ENCODE measurements at places on chromosomes 6 and 20. TPM values are rescaled to one million over a fixed set of nuclear protein-coding genes. Genes with fewer than 3 reads are reported as not detected.

The COL11A2 gene
- 0.18 TPM for polyA plus RNA-seq

The ROMO1 gene
- polyA plus RNA-seq = 195 TPM

The PRDM13 gene
- not detected for polyA plus RNA-seq

The PLEKHG1 gene
- 3.1 TPM for polyA plus RNA-seq

The FKBP1A gene
- polyA plus RNA-seq = 1,168 TPM

DNA sequence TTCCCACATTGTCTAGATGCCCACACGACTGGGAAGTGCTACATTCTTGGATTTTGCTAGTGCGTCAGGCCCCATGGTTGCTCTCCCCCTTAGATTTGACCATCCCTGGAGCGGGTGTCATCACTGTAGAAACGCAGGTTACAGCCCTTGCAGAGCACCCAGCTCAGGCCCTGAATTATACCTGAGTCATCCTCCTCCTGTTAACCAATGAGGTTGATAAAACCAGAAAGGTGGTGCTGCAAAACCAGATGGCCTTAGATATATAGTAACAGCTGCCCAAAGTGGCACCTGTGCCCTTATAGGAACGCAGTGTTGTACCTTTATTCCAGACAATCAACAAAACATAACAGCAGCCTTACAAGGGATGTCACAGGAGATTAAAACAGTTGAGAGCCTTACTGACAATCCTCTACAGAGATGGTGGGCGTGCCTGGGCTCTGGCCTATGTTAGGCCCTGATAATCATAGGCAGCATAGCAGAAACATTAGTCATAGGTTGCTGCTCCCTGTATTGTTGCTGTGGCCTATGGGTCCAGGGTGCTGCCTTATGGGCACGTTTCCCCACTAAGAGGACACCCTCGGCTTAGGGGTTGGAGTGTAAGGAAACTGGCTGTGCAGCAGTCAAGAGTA is 33.6 kb upstream of the HSF2 start:
- no peak for DNase-seq
- H3K27me3 ChIP-seq = no peaks in the 10 kb centered on the region
- no peak overlapping the region for H3K27ac ChIP-seq
- H3K4me1 ChIP-seq = no peaks in the 10 kb centered on the region
- no peak overlapping the region for H3K4me3 ChIP-seq

DNA sequence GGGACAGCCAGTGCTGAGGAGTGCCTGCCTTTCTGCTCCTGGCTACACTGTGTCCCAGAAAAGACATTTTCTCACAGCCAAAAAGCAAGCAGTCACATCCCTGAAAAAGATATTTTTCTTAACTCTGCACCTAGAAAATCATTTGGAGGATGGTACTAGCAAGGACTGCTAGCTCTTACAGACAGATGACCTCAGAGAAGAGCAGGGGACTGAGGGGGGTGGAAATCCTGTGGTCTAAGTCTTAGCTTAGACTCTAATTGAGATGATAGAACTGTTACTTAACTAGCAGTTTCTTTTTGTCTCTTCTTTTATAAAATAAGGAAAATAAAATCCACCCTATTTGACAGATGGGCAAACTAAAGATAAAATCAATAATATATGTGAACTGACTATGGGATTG is 152.8 kb downstream of the TMEM200A start:
- H3K27me3 ChIP-seq = no peaks in the 10 kb centered on the region
- peaks cover 25% of the 10 kb centered on the region for H3K4me1 ChIP-seq
- peak overlapping the region; percentile 85 for H3K27ac ChIP-seq

- H3K4me3 ChIP-seq = no peak overlapping the region
- no peaks in the 10 kb centered on the region for H3K4me1 ChIP-seq
- H3K36me3 ChIP-seq = no peaks in the 10 kb centered on the region
- H3K27ac ChIP-seq = no peak overlapping the region
- H3K27me3 ChIP-seq = no peaks in the 10 kb centered on the region
Measured at GRCh38 chr6:123022975-123023374, 26.9 kb downstream of the CLVS2 start.

DNA sequence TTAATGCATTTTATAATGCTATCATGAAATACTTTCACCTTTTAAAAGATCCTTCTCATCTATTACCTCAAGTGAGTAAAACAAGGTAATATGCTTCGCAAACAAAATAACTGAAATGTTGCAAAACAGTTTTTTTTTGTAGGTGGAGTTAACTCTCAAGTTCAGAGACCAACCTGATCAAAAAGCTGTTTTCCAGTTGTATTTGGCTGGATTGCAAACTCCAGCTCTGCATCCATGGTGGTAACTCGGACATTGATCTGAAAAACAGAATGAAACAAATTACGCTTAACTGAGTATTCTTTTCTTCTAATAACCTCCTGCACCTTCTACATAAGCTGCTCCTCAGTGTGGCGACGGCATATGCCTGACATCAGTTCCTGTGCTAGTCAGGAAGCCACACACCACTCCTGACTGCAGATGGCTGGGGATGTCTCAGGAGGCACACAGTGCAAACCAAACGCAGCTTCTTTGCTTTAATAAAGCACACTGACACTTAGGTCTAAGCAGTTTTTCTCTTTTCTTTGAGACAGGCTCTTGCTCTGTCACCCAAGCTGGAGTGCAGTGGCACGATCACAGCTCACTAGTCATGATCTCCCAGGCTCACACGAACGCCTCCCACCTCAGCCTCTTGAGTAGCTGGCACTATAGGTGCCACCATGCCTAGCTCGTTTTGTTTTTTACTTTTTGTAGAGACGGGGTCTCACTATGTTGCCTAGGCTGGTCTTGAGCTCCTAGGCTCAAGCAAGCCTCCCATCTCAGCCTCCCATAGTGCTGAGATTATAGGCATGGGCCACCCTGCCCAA is 29.9 kb downstream of the EZR start:
- H3K36me3 ChIP-seq = peaks cover 25% of the 10 kb centered on the region
- peaks cover 66% of the 10 kb centered on the region for H3K4me1 ChIP-seq
- no peak overlapping the region for H3K4me3 ChIP-seq
- no peaks in the 10 kb centered on the region for H3K27me3 ChIP-seq
- no peak for DNase-seq

DNA sequence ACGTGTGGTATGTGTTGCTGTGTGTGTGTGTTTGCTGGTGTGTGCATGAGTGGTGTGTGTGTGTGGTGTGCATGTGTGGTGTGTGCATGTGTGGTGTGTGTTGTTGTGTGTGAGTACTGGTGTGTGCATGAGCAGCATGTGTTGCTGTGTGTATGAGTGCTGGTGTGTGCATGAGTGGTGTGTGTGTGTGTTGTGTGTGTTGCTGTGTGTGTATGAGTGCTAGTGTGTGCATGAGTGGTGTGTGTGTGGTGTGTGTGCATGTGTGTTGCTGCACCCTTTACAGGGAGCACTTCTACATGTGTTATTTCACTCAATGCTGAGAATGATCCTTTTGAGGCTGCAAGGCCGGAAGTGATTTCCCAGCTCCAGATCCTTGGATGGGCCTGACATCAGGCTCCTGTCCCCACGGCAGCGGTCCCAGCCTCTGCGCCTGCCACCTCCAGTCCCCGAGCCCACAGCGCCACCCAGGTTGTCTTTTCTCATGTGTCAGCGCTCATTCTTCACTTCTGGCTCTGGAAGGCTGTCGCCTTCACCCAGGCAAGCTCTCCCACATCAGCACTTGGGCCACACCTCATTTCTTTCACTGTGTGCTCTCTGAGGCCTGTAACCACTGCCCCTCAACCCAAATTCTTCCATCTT is 2.6 kb downstream of the NPEPL1 start:
- no peak overlapping the region for H3K4me3 ChIP-seq
- no peak overlapping the region for H3K27ac ChIP-seq
- no peaks in the 10 kb centered on the region for H3K27me3 ChIP-seq
- peaks cover 10% of the 10 kb centered on the region for H3K4me1 ChIP-seq

DNA sequence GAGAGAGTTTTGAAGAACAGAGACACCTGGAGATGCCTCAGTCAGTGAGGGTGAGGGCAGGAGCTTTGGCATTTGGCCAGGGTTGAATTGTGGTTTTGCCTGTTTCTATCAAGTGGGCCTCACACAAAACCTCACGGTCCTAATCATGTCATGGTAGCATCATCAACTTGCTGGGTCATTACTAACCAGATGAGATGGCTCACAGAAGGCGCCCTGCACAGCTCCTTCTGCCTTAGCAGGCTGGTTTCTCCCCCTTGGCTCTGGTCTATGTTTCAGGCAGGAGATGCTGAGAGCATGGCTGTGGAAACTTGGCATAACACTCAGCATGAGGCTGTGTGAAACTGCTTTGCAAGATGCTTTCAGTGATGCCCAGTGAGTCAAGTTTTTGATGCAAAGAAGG is 99.3 kb downstream of the LRRC1 start:
- no peak overlapping the region for H3K27ac ChIP-seq
- no peaks in the 10 kb centered on the region for H3K27me3 ChIP-seq
- peaks cover 3% of the 10 kb centered on the region for H3K36me3 ChIP-seq
- DNase-seq = peak; percentile 25
- no peak overlapping the region for H3K4me3 ChIP-seq
- peaks cover 13% of the 10 kb centered on the region for H3K4me1 ChIP-seq

- H3K4me1 ChIP-seq = no peaks in the 10 kb centered on the region
- H3K36me3 ChIP-seq = no peaks in the 10 kb centered on the region
- H3K27ac ChIP-seq = no peak overlapping the region
- no peaks in the 10 kb centered on the region for H3K27me3 ChIP-seq
- DNase-seq = no peak
Measured at GRCh38 chr6:133788556-133788955, 100.4 kb upstream of the TCF21 start.

DNA sequence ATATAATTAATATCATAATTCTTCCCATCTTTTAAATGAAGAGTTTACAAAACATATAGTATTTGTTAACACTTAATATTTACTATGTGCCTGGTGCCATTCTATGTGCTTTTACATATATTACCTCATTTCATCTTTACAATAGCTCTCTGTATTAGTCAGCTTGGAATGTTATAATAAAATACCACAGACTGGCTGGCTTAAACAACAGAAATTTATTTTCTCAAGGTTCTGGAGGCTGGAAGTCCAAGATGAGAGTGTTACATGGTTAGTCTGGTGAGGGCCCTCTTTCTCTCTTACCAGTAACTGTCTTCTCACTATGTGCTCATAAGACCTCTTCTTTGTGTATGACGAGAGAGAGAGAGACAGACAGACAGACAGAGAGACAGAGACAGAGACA is 110.2 kb downstream of the NKAIN2 start:
- H3K4me1 ChIP-seq = no peaks in the 10 kb centered on the region
- H3K4me3 ChIP-seq = no peak overlapping the region
- H3K27ac ChIP-seq = no peak overlapping the region
- H3K36me3 ChIP-seq = no peaks in the 10 kb centered on the region
- DNase-seq = no peak

DNA sequence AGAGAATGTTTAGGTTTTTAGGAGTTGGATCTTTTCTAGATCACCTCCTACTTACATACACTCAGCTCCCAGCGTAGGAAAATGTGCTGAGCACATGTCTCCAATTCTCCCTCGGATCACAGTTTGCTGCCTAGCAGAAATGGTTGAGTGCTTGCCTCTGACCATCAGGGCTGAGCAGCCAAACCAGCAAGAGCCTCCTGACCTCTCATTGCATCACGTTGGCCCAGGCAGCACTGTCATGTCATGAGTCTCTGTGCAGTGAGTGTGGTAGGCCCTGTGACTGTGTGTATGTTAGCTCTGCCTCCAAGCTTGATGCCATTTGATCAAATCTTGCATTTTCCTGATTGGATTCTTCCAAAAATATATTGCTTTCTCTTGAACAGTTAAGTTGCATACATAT is 112.0 kb downstream of the LRRC1 start:
- peaks cover 16% of the 10 kb centered on the region for H3K36me3 ChIP-seq
- no peak overlapping the region for H3K4me3 ChIP-seq
- DNase-seq = no peak
- H3K4me1 ChIP-seq = no peaks in the 10 kb centered on the region
- no peak overlapping the region for H3K27ac ChIP-seq

DNA sequence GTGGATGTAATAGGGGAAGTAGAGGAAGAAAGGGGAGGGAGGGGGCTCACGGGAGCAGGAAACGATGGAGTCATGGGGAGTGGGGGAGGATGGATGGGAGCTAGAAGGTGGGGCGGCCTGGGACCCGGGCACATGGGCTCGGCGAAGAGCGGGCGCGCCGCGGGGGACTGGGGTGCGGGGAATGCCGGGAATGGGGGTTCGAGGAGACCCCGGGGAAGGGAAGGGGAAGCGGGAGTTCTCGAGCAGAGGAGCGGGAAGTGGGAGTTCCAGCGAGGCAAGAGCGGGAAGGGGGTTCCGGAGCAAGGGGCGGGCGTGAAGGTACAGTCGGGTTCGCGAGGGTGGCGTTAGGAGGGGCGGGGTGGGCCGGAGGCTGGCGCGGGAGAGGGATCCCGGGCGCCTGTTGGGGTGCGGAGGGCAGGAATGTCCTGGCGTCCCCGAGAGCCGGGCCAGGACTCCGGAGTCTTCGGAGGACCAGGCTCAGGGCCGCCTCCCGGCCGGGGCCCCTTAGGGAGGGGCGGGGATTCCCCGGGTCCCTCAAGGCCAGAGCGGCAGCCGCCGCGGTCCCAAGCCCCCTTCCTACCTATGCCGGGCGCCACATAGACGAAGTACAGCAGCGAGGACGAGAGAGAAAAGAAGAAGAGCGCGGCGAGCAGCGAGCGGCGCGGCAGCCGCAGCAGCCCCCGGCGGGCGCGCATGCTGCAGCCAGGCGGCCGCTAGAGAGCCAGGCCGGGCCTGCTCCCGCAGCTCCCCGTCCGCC is 504 bp downstream of the B4GALT5 start:
- peak overlapping the region; percentile 76 for H3K27ac ChIP-seq
- H3K27me3 ChIP-seq = no peaks in the 10 kb centered on the region
- DNase-seq = no peak
- H3K4me1 ChIP-seq = peaks cover 18% of the 10 kb centered on the region
- H3K36me3 ChIP-seq = no peaks in the 10 kb centered on the region
- peak overlapping the region; percentile 92 for H3K4me3 ChIP-seq

DNA sequence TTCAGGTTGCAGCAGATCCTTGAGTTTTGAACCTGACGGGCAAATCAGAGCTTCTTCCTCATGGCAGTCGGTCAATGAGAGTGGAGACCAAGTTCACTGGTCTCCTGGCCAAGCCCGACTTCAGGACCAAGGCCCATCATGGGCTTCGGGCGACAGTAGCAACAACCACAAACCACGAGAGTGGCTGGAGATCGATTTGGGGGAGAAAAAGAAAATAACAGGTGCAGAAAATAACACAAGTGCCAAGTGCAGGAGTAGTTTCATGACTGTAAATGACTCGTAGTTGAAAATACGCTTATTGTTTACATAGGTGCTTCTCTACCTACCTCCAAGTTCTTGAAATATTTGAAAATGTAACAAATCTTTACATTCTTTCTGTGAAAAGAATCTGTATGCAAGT is 56.1 kb downstream of the DCBLD1 start:
- H3K4me1 ChIP-seq = peaks cover 23% of the 10 kb centered on the region
- H3K27me3 ChIP-seq = no peaks in the 10 kb centered on the region
- peaks cover 10% of the 10 kb centered on the region for H3K36me3 ChIP-seq
- H3K27ac ChIP-seq = no peak overlapping the region
- no peak for DNase-seq

All from keratinocyte (primary cell).